ENCODE measurements at places on chromosomes 11 and 22.

DNA sequence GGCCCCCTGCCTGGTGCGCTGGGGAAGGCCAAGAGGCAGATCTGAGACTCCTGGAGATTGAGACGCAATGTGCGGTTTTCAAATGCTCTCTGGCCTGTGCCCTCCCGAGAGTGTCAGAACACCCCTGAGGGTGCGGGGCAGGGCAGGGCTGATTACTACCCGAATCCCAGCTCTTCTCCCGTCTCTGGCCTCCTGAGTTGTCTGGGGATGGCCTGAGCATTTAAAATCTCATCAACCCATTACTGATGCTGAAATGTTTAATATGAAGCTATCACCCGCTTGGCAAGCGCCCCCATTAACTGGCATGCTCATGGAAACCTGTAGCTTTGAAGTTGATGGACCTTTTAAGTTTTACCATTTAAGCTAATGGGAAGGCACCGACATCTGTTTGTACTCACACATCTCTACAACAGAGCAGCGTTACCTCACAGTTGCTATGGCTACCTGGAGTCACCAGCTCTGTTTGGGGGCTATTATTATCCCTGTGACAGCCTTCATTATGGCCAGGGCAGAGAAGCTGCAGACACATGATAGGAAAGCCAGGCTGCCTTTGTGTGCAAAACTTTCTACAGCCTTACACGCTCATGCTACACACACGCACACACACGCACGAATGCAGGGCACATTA lies 3.6 kb upstream of the MB start:
- DNase-seq, result no peak

DNA sequence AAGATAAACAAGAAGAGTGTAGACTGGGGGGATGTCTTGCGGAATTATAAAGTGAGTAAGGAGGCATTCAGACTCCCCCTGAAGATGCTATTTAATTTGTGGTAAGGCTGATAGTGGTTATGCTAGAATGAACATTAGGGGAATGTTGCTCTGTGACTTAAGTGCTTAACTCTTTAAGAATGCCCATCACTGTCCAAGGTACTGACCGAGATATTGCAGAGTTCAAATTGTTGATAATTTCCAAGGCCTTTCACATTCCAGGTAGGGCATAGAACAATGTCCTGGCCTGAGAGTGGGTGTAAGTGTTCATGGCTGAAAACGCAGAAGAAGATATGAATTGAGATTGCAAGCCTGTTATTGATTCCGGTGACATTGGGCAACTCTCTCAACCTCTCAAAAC lies 90.3 kb upstream of the SEZ6L start:
- DNase-seq, result no peak

DNA sequence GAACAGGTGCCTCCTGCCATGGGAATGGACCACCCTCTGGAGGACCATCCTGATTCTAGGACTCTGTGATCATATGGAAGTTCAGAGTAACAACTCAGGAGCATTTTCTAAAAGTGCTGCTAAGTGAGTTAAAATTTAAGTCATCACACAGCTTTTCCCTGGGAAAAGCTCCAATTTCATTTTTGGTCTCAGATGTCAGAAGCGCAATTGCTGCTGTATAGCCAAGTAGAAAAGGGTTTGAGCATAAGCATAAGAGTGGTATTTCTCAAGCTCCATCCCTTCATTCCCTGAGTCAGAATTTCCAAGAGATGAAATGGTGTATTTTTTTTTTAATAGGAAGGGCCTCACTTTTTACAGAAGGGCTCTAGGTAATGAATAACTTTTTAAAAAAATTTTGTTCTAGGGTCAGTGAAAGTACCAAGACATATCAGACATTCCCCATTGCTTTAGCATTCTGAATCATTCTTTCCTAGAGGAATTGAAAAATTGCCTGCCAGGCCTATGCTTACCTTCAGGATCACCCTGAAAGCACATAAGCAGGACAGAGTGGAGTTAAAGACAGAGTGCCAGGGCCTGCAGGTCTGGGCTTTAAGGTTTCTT lies 564.5 kb upstream of the ISX start:
- DNase-seq, result no peak

DNA sequence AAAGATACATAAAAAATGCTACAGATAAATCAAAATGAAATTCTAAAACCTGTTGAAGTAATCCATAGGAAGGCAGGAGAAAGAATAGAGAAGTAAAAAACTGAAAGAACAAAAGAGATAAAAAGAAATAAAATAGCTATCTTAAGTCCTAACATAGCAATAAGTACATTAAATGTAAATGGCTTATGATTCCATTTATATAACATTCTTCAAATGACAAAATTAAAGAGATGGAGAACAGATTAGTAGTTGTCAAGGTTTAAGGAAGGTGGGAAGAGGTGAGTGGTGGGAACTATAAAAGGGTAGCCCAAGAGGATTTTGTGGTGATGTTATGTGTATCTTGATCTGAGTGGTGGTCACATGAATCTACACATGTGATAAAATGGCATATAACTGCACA lies 254.8 kb downstream of the FAM76B start:
- no peak for DNase-seq

- peak; percentile 87 for DNase-seq
Observed at GRCh38 chr11:10304495-10305261, at the start of gene ADM. Gene ADM, plus strand, starts transcription at chr11:10305073. Its CDS starts 628 bp downstream, at chr11:10305701.

- no peak for DNase-seq
Observed at GRCh38 chr11:13767471-13767870, 99.0 kb downstream of the FAR1 start.

- no peak for DNase-seq
Observed at GRCh38 chr11:69178819-69179482, 23.2 kb downstream of the SMIM38 start.

DNA sequence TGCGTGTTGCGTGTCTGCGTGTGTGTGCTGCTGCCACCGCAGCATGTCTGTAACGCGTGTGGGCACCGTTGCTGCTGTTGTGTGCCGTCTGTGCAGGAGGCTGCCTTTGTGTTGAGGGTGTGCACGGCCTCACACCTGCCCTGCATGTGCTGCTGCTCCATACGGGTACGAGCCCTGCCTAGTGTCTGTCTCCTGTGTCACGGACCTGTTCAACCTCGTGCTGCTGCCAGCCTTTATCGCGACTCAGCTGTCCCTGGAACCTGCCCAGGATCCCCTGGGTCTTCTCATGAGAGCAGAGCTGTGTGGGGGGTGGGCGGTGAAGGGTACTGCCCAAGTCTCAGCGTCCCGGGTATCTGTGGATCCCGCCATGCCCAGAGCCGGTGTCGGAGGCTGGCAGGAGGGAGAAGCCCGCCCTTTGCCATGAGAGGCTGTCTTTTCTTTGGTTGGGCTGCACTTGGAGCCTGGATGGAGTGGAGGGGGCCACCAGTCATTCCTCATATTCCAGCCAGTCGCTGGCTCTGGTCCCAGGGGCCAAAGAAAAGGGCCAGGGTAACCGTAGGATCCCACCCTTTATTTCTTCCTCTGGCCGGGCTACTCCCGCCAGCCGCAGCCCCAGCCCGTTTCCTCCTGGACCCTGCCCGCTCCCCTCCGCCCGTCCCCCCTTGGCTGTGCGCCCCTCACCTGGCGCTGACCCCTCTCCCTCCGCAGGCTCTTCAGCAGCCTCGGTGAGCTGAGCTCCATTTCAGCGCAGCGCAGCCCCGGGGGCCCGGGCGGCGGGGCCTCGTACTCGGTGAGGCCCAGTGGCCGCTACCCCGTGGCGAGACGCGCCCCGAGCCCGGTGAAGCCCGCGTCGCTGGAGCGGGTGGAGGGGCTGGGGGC lies 7.8 kb upstream of the ACR start:
- DNase-seq, result no peak

GRCh38 chr22:45511847-45512261 lies 9.2 kb downstream of the FBLN1 start:
- no peak for DNase-seq

GRCh38 chr22:17606496-17606895 lies 22.1 kb downstream of the ATP6V1E1 start:
- no peak for DNase-seq

GRCh38 chr11:10892250-10892649 lies 34.4 kb upstream of the ZBED5 start:
- no peak for DNase-seq

Measured in COLO829 (cell line).